ENCODE measurements at places on chromosomes 1 and 21.

- DNase-seq = no peak
Observed at GRCh38 chr1:174367892-174368291, 79.9 kb upstream of the GPR52 start.

GRCh38 chr1:191699343-191699742 is 458.9 kb upstream of the RGS18 start:
- no peak for DNase-seq

GRCh38 chr1:230317823-230318819 is 108.0 kb downstream of the PGBD5 start:
- no peak for DNase-seq

- DNase-seq = no peak
Observed at GRCh38 chr1:28132171-28133167, 44.0 kb downstream of the PTAFR start.

DNA sequence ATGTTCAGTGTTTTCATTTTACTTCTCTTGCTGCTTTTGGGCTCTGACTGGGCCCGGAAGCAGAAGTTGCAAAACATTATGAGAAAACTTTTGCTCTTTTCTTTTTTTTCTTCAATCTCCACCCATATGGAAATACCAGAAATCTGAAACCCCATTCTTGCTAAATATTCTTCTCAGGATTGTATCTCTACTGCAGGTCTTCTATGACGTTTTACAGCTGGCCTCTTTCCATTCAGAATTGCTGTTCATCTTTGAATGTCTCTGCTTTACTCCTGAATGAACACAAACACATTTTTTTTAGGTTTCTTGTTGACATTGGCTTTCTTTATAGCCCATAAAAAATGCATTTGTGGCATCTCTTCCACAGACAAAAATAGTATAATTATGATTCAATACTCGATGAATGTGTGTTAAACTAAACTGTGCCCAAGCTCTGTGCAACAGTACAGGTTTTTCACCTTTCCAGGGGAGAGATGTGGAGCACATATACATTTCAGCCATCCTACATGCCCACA is 18.8 kb downstream of the PTPRC start:
- DNase-seq = no peak

- no peak for DNase-seq
Observed at GRCh38 chr1:228030451-228031201, 23.8 kb downstream of the WNT3A start.

GRCh38 chr21:42392731-42393442 is 3.0 kb downstream of the TMPRSS3 start:
- DNase-seq = no peak

DNA sequence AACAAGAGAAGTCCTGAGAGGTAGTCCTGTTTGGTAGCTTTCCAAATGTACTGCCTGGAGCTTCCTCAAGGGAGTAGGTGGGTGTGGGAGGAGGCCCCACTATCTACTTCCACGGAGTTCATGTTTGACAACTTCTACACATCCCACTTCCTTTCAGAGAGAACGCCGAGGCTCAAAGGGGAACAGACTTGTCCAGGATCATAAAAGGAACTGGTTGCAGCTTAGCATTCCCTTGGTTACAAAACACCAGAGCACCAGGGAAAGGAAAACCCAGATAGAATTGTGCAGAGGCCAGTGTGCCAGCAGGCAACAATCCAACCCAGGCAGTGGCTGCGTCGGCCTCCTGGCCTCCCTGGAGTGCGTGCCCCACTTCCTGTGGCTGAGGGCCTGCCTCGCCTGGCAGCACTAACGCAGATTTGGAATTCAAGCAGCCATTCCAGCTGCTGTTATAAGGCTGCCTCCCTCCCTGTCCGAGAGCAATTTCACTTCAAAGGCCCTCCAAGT is 4.2 kb upstream of the RAP1GAP start:
- no peak for DNase-seq

- DNase-seq = no peak
Observed at GRCh38 chr1:11920239-11920903, 5.9 kb downstream of the KIAA2013 start.

Measured in stimulated activated CD8-positive, alpha-beta memory T cell treated with anti-CD3 and anti-CD28 coated beads, Interleukin-4, amount 100 ng/mL, for 4 hours (primary cell).